Mucosa of gallbladder (tissue), 1 donor: ENCODE measurements at places on chromosomes 2 and 18. TPM values are rescaled to one million over a fixed set of nuclear protein-coding genes. Genes with fewer than 3 reads are reported as not detected.
A peak's percentile ranks its signal among the peaks of the same experiment; 100 is the strongest.

DNA sequence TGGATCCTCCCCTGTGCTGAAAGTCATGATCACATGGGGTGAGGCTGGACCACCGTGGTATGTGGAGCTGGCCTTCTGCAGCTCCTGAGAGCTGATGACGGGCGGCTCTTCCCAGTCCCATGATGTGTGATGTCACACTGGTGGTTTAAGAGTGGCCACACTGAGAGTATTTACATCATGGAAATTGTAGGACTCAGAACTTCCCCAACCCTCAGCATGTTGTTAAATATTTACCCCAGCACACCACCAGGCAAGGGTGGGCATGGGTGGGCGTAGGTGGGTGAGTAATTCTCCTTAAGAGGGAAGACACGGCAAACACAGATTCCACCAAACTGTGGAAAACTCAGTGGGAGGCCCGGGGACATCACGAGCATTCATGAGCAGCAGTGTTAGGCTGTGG lies 106.8 kb downstream of the ALPK2 start:
- DNase-seq, result no peak

GRCh38 chr2:70685771-70686171 lies 82.2 kb downstream of the ADD2 start:
- DNase-seq, result no peak

GRCh38 chr2:29130295-29130694 lies 15.1 kb downstream of the CLIP4 start:
- DNase-seq, result peak; percentile 46

GRCh38 chr2:128320192-128320905 lies 1.7 kb upstream of the HS6ST1 start:
- no peak for DNase-seq

- no peak for DNase-seq
Observed at GRCh38 chr2:122883849-122884248, 1128.4 kb downstream of the TSN start.

DNA sequence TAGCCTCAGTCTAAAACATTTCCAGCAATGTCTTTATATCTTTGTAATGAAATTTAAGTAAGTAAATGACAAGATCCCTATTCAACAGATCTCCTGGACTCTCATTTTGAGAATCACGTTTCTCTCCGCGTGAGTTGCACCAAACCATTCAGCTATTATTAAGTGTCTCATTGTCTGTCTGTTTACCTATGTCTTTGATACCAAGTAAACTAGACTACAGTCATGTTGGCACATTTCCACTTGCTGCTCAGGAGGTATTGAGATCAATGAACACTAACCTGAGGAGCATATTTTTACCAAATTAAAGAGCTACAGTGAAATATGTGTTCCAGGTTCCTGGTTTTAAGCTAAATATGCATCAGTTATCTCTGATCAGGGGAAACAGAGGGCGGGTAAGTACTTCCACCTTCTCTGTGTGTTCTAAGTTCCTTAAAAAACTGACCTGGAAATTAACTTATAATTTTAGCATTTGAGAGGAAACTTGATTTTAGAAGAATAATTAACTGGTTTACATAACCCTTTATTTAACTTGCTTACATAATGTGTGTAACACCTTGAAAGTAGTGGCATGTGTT lies 125.8 kb downstream of the OSBPL6 start:
- peak; percentile 77 for DNase-seq

Gene NT5DC4
- 0.12 TPM for total RNA-seq

Gene WDSUB1
- 14.3 TPM for total RNA-seq
